CD4-positive, CD25-positive, alpha-beta regulatory T cell (primary cell): ENCODE measurements at places on chromosomes 6 and 20. TPM values are rescaled to one million over a fixed set of nuclear protein-coding genes. Genes with fewer than 3 reads are reported as not detected.

The RWDD2A gene
- 2.1 TPM for total RNA-seq

DNA sequence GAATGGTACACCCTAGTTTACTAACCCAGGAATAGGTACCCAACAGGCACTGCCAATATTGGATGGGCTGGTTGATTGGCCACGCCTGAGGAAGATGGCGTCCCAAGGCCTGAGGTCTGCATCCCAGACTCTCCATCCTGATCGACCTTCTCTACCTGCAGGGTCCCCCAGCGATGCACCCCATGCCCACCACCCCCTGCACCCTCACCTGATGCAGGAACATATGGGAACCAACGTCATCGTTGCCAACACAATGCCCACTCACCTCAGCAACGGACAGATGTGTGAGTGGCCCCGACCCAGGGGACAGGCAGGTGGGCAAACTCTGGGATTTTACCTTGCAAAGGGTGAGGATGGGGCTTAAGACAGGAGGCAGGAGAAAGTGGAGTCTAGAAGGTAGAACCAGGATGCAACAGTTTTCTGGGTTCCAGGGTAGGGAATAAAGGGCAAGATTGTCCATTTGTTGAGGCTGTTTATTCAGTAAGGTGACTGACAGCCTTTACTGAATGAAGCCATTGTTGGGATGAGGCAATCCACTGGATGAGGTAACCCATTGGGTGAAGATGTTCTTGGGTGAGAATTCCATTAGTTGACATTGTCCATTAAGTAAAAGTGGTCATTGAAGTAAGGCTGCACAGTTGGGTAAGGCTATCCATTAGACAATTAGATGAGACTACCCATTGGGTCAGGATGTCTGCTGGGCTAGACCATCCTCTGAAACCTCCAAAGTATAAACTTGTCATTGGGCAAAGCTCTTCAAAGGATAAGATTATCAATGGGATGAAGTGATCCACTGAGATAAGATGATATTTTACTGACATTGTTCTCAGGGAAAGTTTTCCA is 47.3 kb upstream of the TTPAL start:
- H3K27ac ChIP-seq: no peak overlapping the region
- no peak for DNase-seq
- no peaks in the 10 kb centered on the region for H3K27me3 ChIP-seq
- no peak overlapping the region for H3K4me3 ChIP-seq
- H3K4me1 ChIP-seq: no peaks in the 10 kb centered on the region

DNA sequence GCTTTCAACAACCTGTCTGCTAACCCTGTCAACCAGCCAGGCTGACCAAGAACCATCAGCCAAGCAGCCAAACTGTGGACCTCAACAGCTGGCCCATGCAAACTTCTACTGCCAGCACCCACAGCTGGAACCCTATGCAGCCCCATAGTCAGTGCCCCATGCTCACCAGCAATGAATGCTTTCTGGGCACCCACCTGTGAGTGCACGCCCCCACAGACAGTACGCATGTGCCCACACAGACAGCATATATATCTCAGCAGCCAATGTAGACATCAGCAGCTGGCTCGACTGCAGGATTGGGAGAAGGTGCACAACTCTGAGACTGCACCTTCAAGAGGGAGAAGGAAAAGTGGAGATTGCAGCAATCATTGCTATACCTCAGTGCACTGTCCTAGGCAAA is 1534.6 kb downstream of the GRIK2 start:
- H3K4me3 ChIP-seq: no peak overlapping the region
- no peak overlapping the region for H3K27ac ChIP-seq
- DNase-seq: no peak
- no peaks in the 10 kb centered on the region for H3K27me3 ChIP-seq
- no peaks in the 10 kb centered on the region for H3K36me3 ChIP-seq

- H3K27ac ChIP-seq: no peak overlapping the region
- DNase-seq: no peak
- no peak overlapping the region for H3K4me3 ChIP-seq
- H3K36me3 ChIP-seq: peaks cover 15% of the 10 kb centered on the region
- no peaks in the 10 kb centered on the region for H3K27me3 ChIP-seq
- H3K4me1 ChIP-seq: peaks cover 31% of the 10 kb centered on the region
Measured at GRCh38 chr20:62243106-62243505, 4.8 kb downstream of the OSBPL2 start.
